ENCODE measurements at places on chromosomes 6 and 20. TPM values are rescaled to one million over a fixed set of nuclear protein-coding genes. Genes with fewer than 3 reads are reported as not detected.

KCNQ5 gene
- total RNA-seq = 6.7 TPM

GABRR2 gene
- total RNA-seq = not detected

JPH2 gene
- 3.1 TPM for total RNA-seq

LINC00237 gene
- not detected for total RNA-seq

LTB gene
- total RNA-seq = not detected

THBS2 gene
- 151 TPM for total RNA-seq

TMEM242 gene
- total RNA-seq = 5.4 TPM

TRIM31 gene
- total RNA-seq = not detected

EPB41L2 gene
- total RNA-seq = 18.3 TPM

RSPO3 gene
- not detected for total RNA-seq

KCNB1 gene
- 0.41 TPM for total RNA-seq

NFATC2 gene
- 0.28 TPM for total RNA-seq

EDN1 gene
- total RNA-seq = 24.0 TPM

HLA-DOB gene
- not detected for total RNA-seq

TAF4 gene
- 5.1 TPM for total RNA-seq

ZNF337 gene
- total RNA-seq = 14.3 TPM

RALGAPA2 gene
- 11.8 TPM for total RNA-seq

SLC17A9 gene
- total RNA-seq = not detected
